ENCODE measurements at places on chromosomes 3 and 15.

DNA sequence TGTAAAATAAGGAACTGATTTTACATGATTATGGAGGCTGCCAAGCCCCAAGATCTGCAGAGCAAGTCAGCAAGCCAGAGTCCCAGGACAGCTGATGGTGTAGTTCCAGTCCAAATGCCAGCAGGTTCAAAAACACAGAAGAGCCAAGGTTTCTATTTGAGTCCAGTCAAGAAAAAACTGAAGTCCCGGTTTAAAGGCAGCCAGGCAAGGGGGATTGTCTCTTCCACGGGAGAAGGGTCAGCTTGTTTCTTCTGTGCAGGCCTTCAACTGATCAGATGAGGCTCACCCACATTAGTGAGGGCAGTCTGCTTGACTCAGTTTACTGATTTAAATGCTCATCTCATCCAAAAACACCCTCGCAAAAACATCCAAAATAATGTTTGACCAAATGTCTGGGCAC, 246.2 kb downstream of the PLCL2 start:
- no peak for DNase-seq

- no peak for DNase-seq
These were observed 97.0 kb upstream of the SNRPN start for GRCh38 chr15:24857763-24858162.

DNA sequence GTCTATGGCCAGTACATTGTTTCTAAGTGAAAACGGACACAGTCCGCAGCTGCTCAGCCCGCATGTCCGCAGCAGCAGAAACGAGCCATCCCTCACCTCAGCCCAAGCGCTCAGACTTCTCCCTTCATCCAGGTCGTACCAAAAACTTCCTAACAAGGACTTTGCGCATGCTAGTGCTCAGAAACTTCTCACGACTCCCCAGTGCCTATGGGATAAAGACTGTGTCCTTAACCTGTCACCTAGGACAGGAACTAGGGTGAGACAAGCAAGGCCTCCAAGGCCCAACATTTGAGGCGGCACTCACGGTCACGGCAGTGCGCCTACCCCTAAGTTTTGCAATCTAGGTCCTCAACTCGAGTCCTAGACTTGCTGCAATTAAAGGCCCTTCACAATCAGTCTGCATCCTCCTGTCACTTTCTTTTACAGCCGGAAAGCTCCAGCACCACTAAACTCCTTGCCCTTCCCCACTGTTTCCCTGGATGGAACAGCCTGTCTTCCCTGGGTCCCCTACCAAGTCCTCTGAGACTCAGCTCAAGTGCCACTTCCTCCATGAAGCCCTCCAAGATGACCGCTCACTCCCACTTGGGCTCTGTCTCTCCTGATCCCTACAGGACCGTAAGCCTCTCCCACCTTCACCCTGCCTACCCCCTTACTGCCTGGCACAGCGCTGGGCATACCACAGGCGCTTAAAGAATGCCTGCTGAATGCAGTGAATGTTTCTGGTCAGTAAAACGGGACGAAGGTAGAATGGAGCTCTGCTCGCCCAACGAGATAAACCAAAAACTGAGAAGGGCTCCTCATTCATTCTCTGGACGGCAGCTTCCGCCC, 1.2 kb downstream of the CLN6 start:
- no peak for DNase-seq

DNA sequence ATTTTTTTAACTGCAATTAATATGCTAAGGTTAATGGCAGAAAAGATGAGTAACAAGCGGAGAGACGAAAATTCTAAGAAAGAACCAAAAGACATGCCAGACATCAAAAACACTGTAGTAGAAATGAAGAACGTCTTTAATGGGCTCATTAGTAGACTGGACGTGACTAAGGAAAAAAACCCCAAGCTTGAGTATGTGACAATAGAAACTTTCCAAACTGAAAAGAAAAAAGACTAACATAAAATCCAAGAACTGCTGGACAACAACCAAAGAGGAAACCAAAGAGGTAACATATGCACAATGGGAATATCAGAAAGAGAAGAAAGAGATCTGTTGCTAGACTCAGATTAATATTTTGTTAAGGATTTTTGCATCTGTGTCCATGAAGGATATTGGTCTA, 94.6 kb upstream of the SETMAR start:
- no peak for DNase-seq

DNA sequence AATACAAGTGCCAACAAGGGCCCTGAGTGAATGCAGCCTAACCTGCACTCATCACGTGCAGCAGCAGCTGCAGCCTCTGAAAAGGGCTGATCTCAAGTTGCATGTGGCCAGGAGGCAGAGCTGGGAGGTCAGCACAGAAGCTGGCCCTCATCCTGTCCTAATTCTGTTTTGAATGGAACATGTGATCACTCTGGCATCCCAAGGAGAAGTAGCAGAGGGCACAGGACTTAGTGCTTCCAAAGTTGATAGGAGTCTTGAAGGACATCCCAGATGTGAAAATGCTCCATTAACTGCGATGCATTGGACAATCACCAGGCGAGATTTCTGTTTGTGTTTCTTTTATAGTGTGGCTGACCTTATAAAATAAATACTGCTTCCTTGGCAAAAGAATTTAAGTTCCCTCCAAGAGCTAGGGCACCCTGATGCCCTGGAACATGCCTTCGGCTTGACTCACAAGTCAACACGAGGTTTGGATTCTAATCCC, 31.6 kb upstream of the STAG1 start:
- DNase-seq, result no peak

GRCh38 chr3:184531626-184532280, 29.8 kb upstream of the EPHB3 start:
- DNase-seq, result no peak

DNA sequence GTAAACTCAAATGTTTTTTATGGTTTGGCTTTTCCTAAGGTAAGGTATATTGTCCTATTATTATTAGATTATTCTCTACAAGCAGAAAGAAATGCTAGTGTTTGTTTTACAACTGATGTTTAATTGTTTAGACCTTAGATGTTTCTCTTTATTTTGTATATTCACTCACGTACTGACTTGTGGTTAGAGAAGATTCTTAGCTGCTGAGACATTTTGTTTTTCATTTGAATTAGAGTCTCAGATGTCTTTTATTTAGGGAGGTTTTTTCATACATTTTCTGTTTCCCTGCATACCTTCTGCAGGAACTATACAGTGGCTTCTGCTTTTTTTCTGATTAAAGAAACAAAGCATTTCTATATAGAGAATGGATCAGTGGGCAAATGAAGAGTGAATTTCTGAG, 110.9 kb downstream of the MYRIP start:
- no peak for DNase-seq

- no peak for DNase-seq
These were observed 7.7 kb downstream of the SORD start for GRCh38 chr15:45030743-45031142.

GRCh38 chr3:194879126-194879877, 193.6 kb downstream of the FAM43A start:
- DNase-seq, result no peak

DNA sequence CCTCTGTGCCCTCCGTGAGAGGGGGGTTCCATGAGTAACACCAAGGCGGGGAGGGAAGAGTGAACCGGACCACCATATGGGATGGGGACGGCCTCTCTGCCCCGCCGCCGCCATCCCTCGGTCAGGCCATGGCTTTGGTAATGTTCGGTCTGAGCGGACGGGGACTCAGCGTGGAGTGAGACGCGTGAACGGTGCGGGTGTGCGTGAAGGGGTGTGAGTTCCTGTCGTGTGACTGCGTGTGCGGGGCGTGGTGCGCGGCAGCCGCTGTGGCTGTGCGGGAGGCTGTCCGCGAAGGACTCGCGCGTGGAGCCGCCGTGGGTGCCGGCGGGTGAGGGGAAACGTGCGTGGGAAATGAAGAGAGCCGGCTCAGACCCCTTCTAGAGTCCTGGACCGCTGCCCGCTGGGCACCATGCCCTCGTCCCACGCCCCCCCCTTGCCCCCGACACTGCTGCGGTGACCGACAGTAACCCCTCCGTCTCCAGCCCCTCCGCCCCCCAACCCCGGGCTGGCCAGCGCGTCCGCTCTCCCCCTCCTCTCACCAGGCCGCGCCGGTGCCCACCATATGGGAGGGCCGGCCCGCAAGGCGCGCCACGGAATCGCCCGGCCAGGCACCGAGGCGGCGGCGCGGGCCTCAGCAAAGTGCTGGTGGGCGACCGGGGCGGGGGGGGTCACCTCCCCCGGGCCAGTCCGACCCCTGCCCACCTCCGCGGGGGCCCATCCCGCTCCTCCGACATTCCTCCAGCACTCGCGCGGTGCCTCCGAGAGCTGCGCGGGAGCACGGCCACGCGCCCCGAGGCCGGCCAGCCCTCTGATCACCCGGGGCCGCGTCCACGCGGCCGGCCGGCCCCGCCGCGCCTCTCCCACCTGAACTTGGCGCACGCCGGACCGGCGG, 589 bp downstream of the KLF15 start:
- peak; percentile 33 for DNase-seq

DNA sequence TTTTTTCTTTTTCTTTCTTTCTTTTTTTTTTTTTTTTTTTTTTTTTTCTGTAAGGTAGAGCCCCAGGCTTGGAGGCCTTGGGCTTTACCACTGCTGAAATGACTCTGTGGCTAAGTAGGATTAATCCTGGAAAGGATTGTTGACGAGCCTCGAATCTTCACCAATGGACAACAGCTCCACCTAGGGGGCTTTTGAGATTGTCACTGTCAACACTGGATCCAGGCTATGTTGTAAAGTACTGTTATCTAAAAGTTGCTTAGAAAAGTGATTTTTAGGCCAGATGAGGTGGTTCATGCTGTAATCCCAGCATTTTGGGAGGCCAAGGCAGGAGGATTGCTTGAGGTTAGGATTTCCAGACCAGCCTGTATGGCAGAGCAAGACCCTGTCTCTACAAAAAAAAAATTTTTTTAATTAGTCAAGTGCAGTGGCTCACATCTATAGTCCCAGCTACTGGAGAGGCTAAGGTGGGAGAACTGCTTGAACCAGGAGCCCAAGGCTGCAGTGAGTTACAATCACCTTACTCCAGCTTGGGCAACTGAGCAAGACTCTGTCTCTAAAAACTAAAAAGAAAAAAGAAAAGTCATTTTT, 41.6 kb downstream of the KLHL18 start:
- DNase-seq, result no peak

- DNase-seq, result no peak
These were observed 92.1 kb downstream of the XRN1 start for GRCh38 chr3:142355692-142356091.

- DNase-seq, result no peak
These were observed 176.0 kb downstream of the KCNMB2 start for GRCh38 chr3:178712247-178712646.

- DNase-seq, result no peak
These were observed 26.6 kb downstream of the COL8A1 start for GRCh38 chr3:99665017-99665416.

- no peak for DNase-seq
These were observed 627.9 kb downstream of the SI start for GRCh38 chr3:164450276-164450905.

DNA sequence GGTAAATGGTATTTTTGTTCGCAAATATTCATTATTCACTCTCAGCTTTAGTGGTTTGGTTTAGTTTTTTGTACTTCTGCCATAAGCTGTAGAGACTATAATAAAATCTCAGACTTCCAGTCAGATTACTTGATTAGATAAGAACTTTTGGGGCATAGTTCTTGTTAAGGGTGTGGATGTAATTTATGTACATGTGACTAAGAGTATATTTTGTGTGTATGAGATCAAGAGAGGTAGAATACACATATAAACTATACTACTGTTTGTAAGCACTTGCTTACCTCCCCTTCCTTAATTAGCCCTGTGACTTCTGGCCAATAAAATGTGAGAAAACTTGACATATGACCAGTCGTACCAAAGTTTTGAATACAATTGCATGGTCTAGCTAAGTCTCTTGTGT, 12.0 kb downstream of the CNTN3 start:
- DNase-seq, result no peak

GRCh38 chr3:102353148-102353547, 81.7 kb upstream of the ZPLD1 start:
- no peak for DNase-seq

DNA sequence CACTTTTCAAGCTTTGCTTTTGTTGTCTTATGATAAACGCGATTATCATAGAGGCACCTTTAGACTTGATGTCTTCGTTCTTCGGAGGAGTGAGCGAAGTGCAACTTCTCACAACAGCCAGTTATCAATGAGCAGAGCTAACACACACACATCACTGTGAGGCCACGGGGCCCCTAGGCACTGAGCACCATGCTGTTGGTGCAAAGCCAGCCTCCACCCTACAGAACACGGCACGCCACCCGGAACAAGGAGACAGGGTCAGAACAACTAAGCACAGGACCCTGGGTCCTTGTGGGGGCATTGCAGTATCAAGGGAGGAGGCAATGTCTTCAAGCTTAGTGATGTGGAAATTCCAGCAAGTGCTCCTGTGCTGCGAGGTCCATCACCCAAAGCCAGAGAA, 244.5 kb downstream of the OCA2 start:
- DNase-seq, result no peak

- no peak for DNase-seq
These were observed 47.6 kb upstream of the TRPM1 start for GRCh38 chr15:31149088-31149505.

- peak; percentile 54 for DNase-seq
These were observed 4.9 kb downstream of the ISL2 start for GRCh38 chr15:76341366-76342057.

DNA sequence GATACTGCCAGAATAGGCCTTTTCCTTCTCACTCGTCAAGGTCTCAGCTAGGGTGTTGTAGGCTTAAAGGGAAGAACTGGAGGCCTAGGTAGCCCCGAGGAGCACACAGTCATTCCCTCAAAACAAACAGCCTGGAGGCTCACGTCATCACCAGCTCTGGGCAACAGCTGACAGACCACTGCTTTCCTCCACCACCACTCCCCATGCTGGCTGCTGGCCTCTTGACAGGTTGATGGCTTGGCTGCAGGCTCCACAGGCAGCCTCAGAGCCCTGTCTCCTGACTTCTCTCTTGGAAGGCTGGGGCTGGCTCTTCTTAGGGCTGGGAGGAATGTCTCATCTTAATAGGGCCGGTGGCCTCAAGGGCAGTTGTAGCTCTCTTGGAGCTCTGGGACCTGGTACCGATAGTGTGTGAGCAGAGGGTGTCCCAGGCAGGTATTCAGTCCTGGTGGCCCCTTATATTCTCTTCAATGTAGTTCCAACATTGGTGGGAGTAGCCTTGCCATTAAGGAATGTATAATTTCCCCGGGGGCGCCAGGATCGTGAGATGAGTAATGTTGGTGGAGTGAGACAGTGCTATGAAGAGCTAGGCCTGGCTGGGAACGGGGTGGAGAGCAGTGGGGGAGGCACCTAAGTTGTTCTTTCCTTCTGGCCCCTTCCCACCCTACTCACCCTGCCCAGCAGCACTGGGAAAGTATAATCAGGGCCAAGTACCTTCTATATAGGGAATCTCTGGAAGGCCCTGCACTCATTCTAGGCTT, 6.1 kb upstream of the AP2M1 start:
- DNase-seq, result no peak

GRCh38 chr3:11349446-11349845, 77.2 kb downstream of the ATG7 start:
- no peak for DNase-seq

- DNase-seq, result no peak
These were observed 43.0 kb downstream of the FLNB start for GRCh38 chr3:58051196-58051595.

DNA sequence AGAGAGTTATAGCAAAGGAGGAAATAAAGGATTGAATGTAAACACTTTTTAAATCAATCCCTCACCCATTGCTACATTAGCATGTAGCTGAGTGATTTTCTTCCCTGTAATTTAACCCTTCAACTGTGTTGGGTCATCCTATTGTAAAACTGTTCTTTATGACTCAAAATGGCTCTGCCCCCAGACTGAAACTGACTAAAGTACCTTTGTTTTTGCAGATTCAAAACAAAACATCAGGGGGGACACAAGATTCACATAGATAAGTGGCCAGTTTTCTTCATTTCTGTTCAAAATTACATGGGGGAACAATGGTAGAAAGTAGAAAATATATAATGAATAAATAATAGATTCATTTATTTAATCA, 268.4 kb downstream of the IGSF11 start:
- no peak for DNase-seq
